ENCODE measurements at places on chromosomes 12 and 14.

- no peak for DNase-seq
Measured at GRCh38 chr12:42732908-42733411, 143.4 kb upstream of the PRICKLE1 start.

DNA sequence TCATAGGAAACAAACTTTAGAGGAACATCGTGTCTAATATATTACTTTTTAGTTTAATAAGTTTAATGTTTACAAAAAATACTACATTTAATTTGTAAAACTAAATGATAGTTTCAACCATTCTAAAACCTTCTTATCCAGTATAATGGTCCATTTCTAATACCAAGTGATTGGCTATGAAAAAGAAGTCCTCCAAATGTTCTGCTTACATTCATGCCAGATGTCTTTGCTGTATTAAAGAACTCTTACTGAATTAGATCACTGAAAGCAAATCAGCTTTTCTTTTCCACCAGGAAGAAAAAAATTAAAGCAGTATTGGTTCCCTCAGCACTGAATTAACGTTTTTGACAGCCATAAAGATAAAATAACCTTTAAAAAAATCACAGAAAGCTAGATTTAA is 3.7 kb downstream of the NOVA1 start:
- DNase-seq, result no peak

DNA sequence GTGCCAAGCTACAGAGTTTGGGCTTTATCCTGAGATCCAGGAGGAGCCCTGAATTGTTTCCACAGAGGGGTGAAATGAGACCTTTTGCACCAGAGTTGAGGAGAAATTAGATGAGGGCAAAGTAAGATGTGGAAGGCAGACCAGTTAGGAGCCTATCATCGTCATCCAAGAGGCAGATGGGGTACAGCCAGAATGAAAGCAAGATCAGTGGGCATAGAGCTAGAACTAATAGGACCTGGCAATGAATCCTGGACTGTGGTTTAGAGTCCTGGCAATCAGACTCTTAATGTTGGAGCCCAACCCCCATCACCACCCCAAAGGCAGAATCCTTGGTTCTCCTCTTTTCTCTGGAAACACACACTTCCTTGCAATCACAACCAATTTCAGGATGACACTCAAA is 166.6 kb upstream of the HMGA2 start:
- DNase-seq, result no peak

DNA sequence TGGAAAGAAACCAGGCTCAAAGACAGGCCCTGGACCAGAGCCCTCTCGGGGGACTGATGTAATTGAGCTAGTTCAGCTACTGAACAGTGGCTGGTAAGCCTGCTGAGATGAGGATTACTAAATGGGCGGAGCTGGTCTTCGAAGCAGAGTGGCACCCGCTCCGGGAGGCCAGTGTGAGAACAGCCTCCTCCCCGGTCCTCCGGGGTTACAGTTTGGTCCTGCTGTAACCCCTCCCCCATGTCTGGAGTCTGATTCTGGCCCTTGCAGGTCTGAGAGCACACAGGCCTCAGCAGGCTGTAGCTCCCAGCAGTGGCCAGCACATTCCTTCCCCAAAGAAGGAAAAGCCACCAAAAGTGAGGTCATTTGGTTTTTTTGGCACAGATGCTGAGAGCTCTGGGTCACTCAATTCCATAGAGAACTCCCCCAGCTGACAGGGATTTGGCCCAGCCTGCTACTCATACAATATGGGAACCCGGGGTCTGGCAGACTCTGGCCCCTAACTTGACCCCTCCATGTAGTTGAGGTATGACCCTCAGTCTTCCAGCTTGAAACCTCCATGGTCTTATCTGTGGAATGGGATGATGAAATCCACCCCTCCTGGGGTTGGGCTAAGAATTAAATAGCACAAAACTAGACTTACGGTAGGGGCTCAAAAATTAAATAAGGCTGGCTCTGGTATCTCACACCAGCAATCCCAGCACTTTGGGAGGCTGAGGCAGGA is 39.0 kb downstream of the ACTN1 start:
- DNase-seq, result no peak

DNA sequence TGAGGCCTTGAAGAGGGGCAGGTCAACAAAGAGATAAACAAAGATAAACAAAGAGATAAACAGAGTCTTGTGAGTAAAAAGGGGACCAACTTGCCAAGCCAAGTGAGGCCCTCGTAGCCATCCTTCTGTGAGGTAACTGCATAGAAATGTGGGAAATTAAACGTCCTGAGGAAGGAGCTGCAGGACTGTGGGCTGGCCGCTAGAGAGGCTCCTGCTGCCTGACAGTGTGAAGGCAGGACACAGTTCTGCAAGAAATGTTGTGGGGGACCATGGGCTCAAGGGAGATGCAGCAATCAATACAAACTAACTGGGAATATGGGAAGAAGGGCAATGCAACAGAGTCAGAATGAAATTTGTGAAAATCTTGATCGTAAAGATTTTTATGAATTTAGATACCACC is 91.9 kb downstream of the SLC8A3 start:
- DNase-seq, result no peak

- DNase-seq, result no peak
Measured at GRCh38 chr12:12747278-12747677, 30.1 kb downstream of the CDKN1B start.

GRCh38 chr14:90644882-90645281 is 171.3 kb downstream of the TTC7B start:
- DNase-seq, result no peak

DNA sequence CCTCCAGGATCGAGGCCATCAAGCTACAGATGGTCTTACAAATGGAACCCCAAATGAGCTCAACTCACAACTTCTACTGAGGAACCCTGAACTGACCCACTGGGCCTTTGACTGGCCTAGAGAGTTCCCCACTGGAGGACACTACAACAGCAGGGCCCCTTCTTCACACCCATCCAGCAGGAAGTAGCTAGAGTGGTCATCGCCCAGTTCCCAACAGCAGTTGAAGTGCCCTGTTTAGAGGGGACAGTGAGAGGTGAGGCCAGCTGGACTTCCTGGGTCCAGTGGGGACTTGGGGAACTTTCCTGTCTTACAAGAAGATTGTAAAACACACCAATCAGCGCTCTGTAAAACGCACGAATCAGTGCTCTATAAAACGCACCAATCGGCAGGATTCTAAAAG is 247.9 kb upstream of the BTG1 start:
- no peak for DNase-seq

- DNase-seq, result no peak
Measured at GRCh38 chr12:100490056-100490455, 16.4 kb downstream of the NR1H4 start.

DNA sequence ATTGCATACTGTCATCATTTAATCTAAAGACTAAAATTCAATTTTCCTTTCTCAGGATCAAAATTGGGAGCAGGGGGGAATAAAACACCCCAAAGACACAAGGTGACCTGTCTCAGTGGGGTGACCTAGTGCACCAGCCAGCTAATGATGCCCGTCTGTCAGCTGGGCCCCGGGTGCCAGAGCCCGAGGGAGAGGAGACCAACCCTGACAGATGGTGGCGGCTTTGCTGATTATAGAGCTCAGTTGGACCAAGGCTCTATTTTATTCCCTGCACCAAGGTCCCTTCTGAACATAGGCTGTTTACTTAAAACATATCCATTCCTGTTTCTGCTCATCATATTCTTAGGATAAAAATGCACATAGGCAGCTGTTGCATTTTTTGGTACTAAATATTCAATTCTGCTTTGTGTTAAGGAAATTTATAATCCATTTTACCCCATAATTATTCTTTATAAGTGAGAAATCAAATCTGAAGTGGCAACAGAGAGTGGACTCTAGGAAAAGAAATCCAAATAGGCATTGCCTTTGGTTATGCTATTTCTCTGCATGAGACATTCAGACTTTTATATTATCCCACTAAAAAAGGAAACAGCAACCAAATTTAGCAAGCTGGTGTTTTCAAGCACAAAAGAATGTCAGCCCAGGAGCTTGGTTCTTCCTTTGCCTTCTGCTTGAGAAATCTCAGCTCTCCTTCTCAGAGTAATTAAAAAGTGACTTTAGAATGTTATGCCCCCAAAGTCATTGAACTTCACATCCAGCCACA is 96.8 kb upstream of the IFNG-AS1 start:
- no peak for DNase-seq

- DNase-seq, result no peak
Measured at GRCh38 chr12:101592921-101593320, 1.9 kb upstream of the MYBPC1 start.

DNA sequence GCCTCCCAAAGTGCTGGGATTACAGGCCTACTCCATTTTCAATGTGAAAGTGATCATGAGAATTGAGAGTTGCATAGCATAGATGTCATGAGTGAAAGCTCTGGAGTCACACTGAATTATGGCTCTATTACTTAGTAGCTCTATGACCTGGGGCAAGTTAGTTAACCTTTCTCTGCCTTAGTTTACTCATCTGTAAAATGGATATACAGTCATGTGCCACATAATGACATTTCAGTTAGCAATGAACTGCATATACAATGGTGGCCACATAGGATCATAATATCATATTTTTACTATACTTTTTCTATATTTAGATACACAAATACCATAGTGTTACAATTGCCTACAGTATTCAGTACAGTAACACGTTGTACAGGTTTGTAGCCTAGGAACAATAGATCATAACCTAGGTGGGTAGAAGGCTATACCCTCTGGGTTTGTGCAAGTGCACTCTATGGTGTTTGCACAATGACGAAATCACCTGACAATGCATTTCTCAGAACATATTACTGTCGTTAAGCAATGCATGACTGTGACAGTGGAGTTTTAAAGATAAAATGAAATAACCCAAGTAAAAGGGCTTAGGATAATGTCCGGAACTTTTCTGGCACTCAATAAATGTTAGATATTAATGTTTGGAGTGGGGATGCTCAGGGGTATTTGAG is 53.1 kb downstream of the ZFYVE26 start:
- DNase-seq, result no peak

DNA sequence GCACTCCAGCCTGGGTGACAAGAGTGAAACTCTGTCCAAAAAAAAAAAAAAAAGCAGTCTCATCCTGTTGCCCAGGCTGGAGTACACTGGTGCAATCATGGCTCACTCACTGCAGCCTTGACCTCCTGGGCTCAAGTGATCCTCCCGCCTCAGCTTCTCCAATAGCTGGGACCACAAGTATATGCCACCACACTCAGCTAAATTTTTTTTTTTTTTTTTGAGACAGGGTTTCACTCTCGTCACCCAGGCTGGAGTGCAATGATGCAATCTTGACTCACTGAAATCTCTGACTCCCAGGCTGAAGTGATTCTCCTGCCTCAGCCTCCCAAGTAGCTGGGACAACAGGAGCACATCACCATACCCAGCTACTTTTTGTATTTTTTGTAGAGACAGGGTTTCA is 5.2 kb upstream of the CNPY2 start:
- no peak for DNase-seq

DNA sequence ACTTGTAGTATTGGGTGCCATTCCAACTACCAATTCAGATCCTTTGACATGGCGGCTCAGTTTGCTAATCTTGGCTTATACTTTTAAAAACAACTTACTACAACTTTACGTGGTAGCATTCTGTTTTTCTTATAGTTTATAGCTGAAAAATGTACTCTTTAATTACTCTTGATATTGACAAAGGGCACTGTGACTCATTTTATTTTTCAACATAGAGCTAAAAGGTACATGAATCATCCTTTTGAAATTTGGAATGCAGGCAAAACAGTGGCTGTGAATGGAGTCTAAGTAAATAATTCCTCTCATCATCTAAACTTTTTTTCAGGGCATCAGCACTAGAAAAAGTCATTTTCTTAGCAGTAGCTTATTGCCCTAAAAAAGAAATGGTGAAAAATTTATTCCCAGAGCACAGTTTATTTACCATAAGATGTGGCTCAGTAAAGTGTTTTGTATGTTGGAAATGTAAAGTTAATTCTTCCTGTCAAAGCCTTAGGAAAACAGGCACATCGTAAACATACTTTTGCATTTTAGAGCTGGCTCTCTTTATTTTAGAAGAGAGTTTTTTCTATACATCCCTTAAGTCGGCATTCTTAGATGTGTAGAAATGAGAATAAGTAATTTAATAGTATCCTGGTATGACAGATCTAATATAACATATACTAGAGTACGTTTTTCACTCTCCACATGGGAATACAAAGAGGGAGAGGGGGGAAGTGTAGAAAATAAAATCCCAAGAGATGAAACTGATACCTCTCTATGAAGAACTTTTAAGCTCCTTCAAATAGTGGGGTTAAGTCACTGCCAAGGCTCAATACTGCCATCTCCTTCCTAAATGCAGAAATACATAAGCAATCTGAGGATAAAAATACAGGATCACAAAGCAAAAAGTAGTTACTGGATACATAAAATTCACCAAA is 55.2 kb downstream of the SLC25A21 start:
- no peak for DNase-seq

DNA sequence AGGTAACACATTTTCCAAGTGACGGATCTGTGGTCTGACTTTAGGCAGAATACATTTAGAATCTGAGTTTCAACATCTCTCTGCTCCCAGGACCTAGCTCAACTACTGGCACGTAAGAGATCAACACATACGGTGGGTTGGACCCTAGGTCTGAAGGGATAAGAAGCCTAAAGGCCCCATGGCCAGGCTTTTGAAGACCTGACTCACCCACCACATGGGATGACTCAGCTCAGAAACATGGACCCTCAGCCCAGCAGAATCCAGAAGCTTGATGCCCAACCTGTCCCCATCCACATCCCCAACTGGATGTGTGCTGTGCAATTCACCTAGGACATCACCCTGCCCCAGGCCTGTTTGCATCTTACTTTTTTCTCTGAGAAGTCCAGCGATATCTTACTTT is 770.2 kb downstream of the BCL11B start:
- DNase-seq, result no peak

GRCh38 chr14:50658203-50658602 is 9.9 kb downstream of the SAV1 start:
- DNase-seq, result no peak

DNA sequence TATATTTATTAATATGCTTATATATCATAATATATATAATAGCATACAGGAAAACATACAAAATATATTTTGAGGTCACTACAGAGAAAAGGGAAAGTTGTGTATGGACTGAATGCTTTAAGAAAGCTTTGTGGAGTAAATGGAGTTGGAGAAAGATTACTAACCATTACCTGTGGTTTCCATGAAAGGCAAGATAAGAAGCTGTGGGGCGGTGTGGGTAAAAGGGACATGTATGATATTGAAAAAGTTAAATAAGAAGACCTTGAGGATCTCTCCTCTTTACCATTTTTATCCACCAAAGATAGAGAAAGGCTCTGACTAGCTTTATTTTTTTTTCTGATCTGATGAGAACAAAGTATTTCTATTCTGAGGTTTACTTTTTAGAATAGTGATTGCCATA is 404.4 kb downstream of the TRHDE start:
- no peak for DNase-seq

- DNase-seq, result no peak
Measured at GRCh38 chr12:124171231-124171979, 123.5 kb upstream of the RFLNA start.

GRCh38 chr12:19129122-19129485 is 429 bp upstream of the PLEKHA5 start:
- no peak for DNase-seq

GRCh38 chr12:76288218-76288617 is 60.0 kb downstream of the BBS10 start:
- no peak for DNase-seq

All from activated T-helper 1 cell treated with anti-CD3 and anti-CD28 coated beads, Interleukin-12 subunit alpha, Interleukin-12 subunit beta, Interleukin-2, Interleukin-4 antibody, amounts not matched to agents 30 ng/mL and 10 ng/mL and 1 ng/mL, durations not matched to agents 14 hours and 24 hours and 36 hours (primary cell).